ENCODE measurements at places on chromosomes 12 and 14. TPM values are rescaled to one million over a fixed set of nuclear protein-coding genes. Genes with fewer than 3 reads are reported as not detected.

GRCh38 chr14:23245282-23245681, 7.5 kb downstream of the RNF212B start:
- H3K4me3 ChIP-seq: no peak overlapping the region
- no peaks in the 10 kb centered on the region for H3K4me1 ChIP-seq
- no peak overlapping the region for H3K27ac ChIP-seq
- no peak for DNase-seq
- no peaks in the 10 kb centered on the region for H3K36me3 ChIP-seq

Gene A2M
- total RNA-seq: 1,832 TPM

Gene DEGS2
- 5.8 TPM for total RNA-seq

Gene SLC2A14
- total RNA-seq: not detected

Data from lower lobe of right lung (tissue), 2 donors.